Activated T-cell treated with anti-CD3 and anti-CD28 coated beads, Interleukin-2, amount 50 U/mL, for 48 hours (primary cell): ENCODE measurements at places on chromosomes 5 and 9.

GRCh38 chr5:177099422-177100093 lies 12.8 kb downstream of the FGFR4 start:
- no peak for DNase-seq

DNA sequence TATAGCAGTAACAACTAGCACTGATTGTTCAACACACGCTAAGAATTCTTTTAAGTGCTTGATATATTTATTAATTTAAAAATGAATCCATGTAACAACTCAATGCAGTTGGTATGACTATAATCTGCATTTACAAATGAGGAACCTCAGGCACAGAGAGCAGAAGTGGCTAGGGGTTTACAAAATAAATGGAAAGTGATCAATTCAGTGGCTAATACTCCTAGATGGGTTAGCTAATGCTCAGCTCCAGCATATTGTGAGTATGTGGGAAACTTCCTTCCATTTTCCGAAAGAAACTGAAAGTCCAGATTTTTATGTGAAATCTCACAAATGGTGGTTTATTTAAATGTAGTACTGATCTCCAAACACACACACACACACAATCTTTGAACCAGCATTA lies 128.0 kb downstream of the RFX3 start:
- no peak for DNase-seq

- no peak for DNase-seq
Measured at GRCh38 chr9:134341306-134341705, 15.1 kb downstream of the RXRA start.

DNA sequence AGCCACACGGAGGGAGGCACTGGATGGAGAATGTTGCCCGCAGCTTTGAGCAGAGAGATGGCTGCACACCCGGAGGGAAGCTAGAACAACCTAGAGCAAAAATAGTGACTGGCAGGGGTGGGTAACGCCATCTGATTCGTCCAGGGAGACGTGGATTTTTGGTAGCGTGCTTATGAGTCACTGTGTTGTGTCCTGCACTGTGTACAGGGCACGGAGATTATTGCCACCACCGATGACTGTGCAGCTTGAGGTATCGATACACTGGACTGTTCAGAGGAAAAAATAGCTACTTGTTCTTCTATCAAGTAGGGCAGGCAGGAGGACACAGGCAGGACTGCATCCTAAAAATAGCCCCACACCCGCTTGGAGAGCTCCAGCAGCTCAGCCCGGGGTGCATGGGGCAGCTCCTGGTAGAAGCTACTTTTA lies 6.0 kb downstream of the UBE2QL1 start:
- no peak for DNase-seq

DNA sequence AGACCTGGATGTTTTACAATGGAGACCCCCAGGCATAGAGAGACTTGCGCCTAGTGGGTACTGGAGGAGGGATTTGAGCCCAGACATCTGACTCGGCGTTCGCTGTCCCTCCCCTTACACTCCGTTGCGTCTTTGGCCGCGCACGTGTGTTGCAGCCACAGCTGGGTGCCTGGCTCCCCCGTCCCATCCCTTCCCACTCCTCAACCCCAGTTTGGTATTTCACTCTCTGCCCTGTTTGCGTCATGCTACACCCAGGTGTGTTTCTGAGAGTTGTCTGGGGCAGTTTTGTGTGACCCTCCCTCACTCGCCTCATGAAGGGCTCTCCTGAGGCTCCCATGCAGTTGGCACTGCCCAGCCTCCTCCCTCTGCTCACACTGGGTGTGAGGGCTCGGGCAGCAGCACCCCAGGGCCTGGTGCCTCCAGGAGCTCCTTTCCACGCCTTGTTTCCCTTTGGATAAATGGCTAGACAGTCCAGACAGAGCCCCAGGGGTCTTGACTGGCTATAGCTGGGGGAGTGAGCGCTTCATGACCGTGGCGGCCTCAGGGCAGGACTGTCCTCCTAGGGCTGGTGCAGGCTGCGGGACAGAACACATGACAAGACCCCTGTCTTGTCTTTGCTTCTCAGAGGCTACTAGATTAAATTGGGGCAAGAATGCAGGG lies 13.6 kb downstream of the TCF7 start:
- no peak for DNase-seq

DNA sequence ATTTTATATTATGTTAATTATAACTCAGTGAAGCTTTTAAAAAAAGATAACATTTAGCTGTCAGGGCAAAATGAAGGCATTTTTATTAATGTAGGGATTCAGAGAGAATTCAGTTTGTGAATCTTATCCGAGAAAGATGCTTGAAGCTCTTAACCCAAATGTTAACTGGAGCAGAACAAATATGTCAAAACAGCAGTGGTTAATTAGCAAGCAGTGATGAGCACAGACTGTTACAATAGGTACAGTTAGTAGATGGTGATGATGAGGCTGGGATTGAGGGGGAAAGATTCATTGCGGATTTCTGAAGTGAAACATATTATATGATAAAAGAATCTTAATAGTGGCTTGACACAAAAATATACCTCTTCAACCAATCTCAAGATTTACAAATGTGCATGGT lies 356.7 kb downstream of the DIRAS2 start:
- no peak for DNase-seq

- no peak for DNase-seq
Measured at GRCh38 chr5:56715986-56716385, 99.4 kb upstream of the MAP3K1 start.

GRCh38 chr5:153630546-153630945 lies 140.1 kb downstream of the GRIA1 start:
- DNase-seq = no peak

DNA sequence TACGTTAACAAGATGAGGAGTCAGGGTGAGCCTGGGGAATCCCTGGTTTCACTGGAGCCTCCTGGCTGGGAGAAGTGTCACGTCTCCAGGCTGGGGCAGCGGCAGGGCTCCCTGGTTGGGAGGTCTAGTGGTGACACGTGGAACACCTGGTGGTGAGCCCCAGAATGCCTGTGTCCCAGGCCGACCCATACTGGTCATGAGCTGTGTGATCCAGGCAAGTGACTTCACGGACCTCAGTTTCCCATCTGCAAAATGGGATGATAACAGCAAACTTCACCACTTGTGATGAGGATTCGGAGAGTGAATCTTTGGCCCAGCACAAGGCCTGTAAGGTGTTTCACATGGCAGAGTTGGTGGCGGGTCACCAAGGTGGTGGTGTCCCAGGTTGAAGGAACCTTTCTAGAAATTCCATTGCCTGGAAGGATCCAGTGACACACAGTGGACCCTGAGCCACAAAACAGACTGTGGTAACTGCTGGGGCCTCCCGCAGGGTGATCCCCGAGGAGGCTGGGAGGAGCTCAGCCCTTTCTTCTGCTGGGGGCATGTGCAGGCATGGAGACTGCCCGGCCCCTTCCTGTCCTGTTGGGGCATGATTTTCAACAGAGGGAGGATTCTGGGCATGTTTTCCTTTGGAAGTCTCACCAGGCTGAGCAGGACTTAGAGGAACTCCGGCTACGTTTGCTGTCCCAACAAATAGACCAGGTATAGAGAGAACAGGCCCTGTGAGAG lies 153.9 kb upstream of the IER5L start:
- no peak for DNase-seq

DNA sequence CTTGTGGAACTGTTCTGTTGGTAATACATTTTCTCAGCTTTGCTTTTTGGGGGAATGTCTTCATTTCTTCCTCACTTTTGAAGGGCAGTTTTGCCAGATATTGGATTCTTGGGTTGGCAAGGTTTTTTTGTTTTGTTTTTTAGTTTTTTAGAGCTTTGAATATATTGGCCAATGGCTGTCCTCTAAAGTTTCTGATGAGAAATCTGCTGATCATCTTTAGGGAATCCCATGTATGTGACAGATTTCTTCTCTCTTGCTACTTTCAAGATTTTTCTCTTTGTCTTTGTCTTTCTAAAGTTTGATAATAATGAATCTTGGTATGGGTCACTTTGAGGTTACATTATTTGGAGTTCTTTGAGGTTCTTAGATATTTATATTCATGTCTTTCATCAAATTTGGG lies 227.4 kb downstream of the FBXL7 start:
- DNase-seq = no peak

DNA sequence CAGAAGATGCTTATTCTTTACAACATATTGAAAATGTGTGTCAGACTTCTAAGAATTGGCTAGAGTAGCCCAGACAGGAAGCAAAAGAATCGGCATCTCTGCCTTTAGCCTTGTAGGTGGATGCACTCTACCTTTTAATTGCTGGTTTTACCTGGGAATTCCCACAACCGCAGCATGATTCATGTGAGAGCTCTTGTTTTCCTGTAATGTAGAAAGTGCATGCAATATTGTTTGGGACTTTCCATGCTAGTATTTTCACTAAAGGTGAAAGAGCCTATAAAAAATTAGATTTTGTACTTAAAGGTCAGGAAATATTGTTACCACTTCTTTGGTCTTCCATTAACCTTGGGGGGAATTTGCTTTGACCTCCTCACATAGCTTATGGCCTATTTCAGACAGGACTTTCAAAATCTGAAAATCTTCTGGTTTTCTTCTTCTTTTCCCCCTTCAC lies 89.8 kb downstream of the NTRK2 start:
- DNase-seq = no peak

GRCh38 chr5:1723957-1724821 lies 75.4 kb downstream of the MRPL36 start:
- DNase-seq = peak; percentile 14

- DNase-seq = no peak
Measured at GRCh38 chr5:126778675-126779403, 1.9 kb downstream of the LMNB1 start.

- no peak for DNase-seq
Measured at GRCh38 chr5:459562-460272, 16.7 kb downstream of the EXOC3 start.

- no peak for DNase-seq
Measured at GRCh38 chr9:78430387-78430786, 133.5 kb downstream of the PSAT1 start.

DNA sequence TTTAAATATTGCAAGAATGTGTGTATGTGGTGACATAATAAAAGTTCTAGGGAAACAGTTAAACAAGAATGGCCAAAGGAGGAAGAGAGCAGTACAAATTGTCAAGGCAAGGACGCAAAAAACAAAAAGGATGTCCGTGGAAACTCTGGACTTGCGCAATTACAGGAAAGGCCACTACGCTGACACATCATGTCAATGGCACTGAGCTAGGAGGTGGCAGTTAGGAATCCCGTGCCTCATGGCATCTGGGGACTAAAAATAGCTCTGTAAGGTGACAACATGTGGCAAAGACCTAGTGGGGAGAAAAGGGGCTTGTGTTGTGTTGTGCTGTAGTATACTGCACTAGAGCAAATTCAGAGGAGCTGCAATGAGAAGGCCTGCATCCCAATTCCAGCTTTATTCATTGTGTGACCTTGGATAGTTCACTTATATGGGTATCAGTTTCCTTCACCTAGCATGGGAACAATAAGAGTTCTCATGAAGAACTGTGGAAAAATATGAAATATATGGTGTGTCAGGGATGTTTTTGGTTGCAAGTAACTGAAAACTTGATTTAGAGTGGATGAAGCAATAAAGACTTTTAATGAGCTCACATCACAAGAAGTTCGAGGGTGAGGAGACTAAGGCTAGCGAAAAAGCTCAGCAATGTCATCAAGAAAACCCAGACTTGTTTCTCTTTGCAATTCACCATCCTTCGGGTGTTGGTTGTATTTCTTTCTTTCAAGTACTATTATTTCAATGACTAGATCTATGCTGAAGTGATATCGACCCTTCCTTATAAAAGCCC lies 124.1 kb upstream of the STC2 start:
- DNase-seq = no peak

- DNase-seq = no peak
Measured at GRCh38 chr5:169745441-169746146, 108.5 kb downstream of the DOCK2 start.

GRCh38 chr5:111229221-111229835 lies 5.1 kb downstream of the CAMK4 start:
- no peak for DNase-seq

DNA sequence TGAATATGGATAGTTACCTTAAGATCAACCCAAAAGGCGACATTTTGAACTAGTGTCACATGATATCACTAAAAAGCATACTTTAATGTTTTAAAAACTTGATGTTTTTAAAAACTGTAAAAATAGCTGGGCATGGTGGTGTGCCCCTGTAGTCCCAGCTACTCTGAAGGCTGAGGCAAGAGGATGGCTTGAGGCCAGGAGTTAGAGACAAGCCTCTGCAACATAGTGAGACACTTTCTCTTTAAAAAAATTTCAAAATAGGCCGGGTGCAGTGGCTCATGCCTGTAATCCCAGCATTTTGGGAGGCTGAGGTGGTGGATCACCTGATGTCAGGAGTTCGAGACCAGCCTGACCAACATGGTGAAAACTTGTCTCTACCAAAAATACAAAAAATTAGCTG lies 129.5 kb downstream of the NPR3 start:
- DNase-seq = no peak

DNA sequence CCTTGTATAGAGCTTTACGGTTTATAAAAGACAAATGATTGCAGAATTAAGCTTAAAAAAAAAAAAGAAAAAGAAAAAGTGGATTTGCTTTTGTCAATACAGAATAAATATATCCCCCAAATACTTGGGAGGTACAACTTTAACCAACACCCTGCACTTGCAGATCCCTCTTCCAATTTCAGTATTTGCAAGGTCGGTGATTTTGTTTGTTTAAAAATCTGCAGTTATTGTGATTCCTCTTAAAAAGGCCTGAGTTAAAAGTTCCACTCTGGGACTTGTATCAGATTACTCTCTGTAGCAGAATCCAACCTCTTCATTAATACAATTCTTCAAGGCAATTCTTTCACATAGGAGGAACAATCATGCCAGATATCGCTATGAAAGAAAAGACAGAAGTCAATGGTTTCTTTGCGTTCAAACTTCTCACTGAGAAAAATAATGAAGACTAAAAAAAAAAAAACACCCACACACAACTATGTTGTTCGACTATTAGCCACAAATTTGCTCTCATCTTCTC lies 400.9 kb downstream of the EBF1 start:
- no peak for DNase-seq

DNA sequence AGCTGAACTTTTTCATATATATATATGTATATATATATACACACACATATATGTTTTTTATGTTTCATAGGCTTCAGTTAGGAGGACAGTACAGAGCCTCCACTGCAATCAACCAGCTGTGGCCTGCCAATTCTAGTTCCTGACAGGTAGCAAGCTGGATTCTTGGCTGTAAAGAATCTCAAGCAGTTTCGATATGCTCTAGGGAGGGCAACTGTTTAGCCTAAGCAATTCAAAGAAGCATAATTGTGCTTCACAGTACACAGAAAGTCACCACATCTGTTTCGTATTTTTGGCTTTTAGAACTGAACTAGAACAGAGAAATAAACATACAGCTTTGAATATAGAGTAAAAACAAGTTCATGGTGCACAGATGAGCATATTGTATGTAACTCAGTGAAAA lies 152.4 kb upstream of the ARRDC3 start:
- no peak for DNase-seq

DNA sequence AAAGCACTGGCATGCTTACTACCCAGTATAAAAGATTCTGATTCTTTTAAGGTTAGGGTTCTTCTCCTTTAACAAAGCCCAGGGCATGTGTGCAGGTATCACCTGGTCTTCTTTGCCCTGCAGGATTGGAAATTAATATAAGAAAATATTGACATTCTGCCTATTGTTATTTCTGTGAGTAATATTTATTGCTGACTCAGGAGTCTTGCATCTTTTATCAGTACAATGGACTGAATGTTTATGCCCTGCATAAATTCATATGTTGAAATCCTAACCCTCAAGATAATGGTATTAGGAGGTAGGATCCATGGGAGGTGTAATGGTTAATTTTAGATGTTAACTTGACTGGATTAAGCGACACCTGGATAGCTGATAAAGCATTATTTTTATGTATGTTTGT lies 189.0 kb downstream of the LRRC70 start:
- DNase-seq = no peak

GRCh38 chr9:88663771-88664419 lies 128.9 kb downstream of the NXNL2 start:
- DNase-seq = no peak

- DNase-seq = no peak
Measured at GRCh38 chr9:5510989-5511388, 658 bp downstream of the PDCD1LG2 start.
